ENCODE measurements at places on chromosomes 5 and 9. TPM values are rescaled to one million over a fixed set of nuclear protein-coding genes. Genes with fewer than 3 reads are reported as not detected.

ESM1 gene
- total RNA-seq: not detected

GRCh38 chr9:8484597-8485191 is 685.1 kb upstream of the DMAC1 start:
- DNase-seq: no peak

GRCh38 chr5:177983763-177984583 is 12.1 kb downstream of the PROP1 start:
- no peak for DNase-seq

ANKRD20A1 gene
- 2.5 TPM for total RNA-seq

FSD1L gene
- 3.0 TPM for total RNA-seq

GRCh38 chr5:149628221-149628620 is 46.9 kb downstream of the ARHGEF37 start:
- no peak for DNase-seq

GRCh38 chr9:80994892-80995291 is 694.5 kb downstream of the TLE1 start:
- no peak for DNase-seq

- DNase-seq: no peak
Observed at GRCh38 chr9:34650816-34651215, 1.2 kb upstream of the IL11RA start.

IL3 gene
- total RNA-seq: not detected

FAM170A gene
- total RNA-seq: not detected

FREM1 gene
- 5.0 TPM for total RNA-seq

GRCh38 chr5:14252793-14253192 is 109.7 kb downstream of the TRIO start:
- no peak for DNase-seq

ANXA1 gene
- 1,243 TPM for total RNA-seq

ANKRD31 gene
- total RNA-seq: 0.79 TPM

C9orf50 gene
- not detected for total RNA-seq

CDX1 gene
- not detected for total RNA-seq

DNA sequence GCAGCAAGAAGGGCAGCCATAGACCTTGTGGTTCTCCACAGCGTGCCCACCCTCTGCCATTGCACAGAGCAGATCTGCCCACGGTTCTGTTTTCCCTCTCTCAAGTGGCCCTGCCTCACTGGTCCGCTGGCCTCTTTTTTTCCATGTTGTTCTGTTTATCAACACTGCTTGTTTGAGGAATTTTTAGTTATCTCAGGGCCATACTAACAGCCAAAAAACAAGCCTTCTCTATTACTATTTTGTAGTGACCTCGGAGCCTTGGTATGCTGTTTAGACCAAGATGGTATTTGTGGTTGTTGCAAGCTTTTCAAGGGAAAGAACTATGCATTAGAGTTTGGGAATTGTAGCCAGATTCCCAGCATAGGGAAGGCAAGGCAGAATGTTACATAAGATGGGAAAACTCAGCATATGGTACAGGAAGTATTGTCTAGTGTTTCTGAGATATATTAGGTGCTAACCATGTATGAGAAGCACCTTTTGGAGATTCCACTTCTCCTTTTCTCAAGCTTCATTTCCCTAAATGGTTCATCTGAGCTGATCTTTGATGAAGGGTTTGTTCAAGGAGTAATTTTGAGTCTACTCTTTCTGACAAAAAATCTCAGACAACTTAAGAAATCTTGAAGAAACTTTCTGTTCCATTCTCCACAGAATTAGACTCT is 54.3 kb downstream of the NUP214 start:
- no peak for DNase-seq

HCN1 gene
- 0.09 TPM for total RNA-seq

- no peak for DNase-seq
Observed at GRCh38 chr9:137685741-137686420, 67.1 kb downstream of the EHMT1 start.

DNA sequence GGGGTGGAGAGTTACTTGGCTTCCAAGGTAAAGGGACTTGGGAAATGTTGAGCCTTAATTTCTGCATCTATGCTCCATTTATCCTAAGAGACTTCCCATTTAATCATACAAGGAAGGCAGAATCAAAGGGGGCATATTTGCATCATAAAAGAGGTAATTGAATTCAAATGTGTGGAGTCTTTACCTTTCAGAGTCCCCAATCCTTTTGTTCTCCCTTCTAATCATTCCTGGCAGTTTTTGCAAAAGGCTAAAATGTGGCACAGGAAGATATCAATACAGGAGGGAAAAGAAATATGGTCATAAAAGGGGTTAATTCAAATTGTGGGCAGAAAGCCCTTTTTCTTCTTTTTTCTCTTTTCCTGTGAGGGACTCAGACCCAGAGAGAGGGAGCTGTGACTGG is 69.5 kb downstream of the SFXN1 start:
- no peak for DNase-seq

DNA sequence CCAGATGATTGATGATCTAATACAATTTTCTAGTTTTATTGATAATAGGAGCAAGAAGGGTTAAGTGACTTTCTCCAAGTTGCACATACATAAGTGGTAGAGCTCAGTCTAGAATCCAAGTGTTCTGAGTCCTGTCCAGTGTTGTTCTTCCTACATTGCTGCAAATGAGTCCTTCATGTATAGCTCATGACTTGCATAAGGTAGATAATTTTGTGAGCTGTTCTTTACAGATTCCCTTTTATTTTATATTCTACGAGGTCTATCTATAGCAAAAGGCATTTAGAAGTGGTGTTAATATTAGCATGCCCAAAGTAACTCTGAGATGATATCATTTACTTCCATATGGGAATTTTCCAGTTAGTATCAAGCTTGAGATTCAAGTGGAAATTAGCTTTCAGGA is 20.0 kb downstream of the MRPS30 start:
- DNase-seq: no peak

DNA sequence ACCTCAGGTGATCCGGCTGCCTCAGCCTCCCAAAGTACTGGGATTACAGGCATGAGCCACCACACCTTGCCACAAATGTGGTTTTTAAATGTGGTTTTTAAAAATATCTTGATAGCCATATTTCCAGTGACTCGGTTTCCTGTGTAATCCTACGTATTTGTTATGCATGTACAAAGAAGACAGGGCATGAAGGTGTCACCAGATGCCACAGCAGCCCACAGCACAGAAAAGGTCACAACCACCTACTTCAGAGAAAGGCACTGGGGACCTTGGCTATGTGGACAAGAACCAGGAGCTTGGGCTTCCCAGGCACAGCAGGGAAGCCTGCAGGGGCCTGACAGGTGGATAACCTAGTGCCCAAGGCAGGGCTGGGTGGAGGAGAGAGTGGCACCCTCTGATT is 38.0 kb downstream of the C9orf50 start:
- DNase-seq: no peak

DNA sequence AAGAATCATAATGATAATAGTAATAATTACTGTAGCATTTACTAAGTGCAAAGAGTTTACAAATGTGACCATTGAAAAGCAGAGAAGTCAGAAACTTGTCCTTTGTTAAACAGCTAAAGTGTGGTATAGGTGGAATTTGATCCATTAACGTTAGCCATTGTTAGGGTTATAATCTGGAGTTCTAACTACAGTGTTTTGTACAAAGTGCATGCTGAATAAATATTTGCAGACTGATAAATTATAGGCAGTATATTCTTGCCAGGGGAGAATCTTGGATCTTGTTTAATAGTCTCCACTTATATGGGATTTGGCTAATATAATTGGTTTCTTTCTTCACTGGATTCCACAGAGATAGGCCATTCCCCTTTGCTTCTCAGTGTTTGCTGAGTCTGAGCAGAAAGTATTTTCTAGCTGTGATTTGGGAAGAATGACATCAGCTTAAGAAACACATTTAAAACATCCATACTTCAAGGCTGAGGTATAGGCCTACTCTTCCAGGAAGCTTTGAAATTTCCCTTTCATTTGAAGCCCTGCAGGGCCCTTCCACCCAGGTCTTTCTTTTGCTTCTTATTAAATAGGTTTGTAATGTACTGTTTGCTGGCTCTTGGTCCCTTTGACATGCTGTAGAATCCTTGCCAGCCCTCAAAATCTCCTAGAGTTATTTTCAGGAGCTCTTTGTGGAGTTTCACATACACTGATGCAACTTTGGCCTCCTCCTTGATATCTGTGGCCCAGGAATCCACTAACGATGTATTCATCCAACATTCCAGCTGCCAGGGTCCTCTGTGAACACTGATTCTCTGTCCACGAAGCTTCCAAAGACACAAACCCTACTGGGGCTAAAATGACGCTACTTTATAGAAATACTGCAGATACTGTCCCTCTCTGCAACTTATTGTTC is 51.4 kb downstream of the ATP10B start:
- DNase-seq: no peak

GRCh38 chr9:135152614-135153334 is 65.3 kb downstream of the OLFM1 start:
- no peak for DNase-seq

- no peak for DNase-seq
Observed at GRCh38 chr5:42507451-42508097, 84.3 kb downstream of the GHR start.

ASPN gene
- total RNA-seq: 8.5 TPM
